ENCODE measurements at places on chromosomes 3 and 15.

- DNase-seq, result no peak
These were observed 126.8 kb downstream of the MITF start for GRCh38 chr3:69865925-69866679.

DNA sequence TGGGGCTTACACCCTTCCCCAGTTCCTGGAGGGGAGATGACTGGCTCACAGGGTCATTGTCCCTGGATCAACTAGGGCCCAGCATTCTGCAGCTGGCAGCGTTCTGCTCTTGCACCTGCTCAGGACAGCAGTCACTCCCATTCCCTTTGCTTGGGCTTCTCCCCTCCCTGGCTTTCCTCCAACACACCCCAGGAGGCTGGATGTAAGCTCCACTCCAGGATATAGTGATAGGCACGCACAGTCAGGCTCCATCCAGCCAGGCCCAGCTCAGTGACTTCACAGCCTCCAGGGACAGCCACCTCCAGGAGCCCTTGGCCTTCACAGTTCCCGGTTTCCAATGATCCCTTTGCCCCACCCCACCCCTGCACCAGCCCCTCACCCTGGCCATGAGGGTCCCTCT, 1.9 kb downstream of the SPTBN5 start:
- no peak for DNase-seq

DNA sequence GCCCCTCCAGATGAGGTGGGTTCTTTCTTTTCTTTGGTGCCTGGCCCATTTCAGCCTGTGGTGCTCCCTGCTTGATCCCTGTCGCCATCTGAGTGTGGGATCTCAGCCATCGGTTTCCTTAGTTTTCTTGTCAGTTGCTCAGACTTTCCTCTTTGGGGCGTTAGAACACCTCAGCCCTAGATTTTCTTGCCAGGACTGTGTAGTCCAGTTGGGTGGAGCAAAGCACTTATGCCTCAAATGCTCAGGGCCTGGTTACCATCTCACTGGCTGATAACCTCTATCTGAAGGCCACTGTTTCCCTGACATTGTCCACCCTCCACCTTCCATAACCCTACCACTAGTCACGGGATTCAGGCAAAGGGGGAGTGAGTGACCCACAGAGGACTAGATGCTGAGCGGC, 208.7 kb upstream of the BHLHE40 start:
- no peak for DNase-seq

DNA sequence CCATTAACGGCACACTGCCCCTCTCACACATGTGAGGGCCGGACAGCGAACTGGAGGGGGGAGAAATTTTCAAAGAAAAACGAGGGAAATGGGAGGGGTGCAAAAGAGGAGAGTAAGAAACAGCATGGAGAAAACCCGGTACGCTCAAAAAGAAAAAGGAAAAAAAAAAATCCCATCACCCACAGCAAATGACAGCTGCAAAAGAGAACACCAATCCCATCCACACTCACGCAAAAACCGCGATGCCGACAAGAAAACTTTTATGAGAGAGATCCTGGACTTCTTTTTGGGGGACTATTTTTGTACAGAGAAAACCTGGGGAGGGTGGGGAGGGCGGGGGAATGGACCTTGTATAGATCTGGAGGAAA, 1.5 kb downstream of the SOX2 start:
- no peak for DNase-seq

DNA sequence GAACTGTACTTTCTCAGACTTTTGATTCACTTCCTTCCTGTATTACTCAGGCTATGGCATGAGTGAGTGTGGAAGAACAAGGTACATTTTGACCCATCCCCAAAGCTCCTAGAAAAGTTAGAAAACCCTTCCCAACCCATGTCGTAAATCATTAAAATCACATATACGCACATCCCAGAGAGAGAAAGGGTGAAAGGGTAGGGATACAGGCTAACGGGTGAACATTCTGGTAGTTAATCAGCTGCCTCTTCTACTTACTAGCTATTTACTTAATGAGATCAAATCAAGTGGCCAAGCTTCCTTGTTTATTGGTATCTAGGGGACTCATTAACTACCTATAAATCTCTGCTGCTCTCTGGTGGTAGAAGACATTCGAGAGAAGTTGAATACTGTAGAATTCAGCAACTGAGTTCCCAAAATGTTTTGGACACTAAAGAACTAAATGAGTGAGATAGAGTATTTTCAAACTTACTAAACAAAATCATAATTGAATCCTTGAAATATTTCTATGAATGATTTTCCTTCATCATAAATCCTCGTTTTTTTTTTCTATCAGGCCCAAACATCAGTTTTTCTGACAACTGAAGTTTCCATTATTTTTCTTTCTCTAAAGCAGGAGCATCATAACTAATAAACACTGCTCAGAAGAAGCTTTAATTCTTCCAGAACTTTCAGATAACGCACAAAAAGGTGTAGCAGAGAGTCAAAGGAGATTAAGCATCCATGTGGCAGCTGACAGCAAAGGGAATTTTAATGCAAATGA, 124.2 kb downstream of the IMPG2 start:
- peak; percentile 77 for DNase-seq

- peak; percentile 66 for DNase-seq
These were observed 22.4 kb downstream of the B3GNT5 start for GRCh38 chr3:183275418-183275817.

DNA sequence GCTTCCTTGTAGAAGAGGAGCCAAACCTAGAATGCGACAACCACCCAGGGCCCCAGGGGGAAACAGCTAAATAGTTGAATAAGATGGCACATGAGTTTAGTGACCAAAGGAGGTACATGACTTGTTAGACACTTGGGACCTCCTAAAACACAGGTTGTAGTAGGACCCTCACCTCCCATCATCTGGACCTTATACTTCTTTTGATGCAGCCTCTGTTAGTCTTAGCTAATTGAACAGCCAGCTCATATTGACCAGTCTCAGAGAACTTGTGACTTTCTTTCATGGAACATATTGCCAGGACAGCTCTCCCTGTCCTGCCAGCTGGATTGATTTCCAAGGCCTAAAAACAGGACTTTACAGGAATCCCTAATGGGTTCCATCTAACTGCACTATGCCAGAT, 45.0 kb downstream of the SPSB4 start:
- DNase-seq, result no peak

DNA sequence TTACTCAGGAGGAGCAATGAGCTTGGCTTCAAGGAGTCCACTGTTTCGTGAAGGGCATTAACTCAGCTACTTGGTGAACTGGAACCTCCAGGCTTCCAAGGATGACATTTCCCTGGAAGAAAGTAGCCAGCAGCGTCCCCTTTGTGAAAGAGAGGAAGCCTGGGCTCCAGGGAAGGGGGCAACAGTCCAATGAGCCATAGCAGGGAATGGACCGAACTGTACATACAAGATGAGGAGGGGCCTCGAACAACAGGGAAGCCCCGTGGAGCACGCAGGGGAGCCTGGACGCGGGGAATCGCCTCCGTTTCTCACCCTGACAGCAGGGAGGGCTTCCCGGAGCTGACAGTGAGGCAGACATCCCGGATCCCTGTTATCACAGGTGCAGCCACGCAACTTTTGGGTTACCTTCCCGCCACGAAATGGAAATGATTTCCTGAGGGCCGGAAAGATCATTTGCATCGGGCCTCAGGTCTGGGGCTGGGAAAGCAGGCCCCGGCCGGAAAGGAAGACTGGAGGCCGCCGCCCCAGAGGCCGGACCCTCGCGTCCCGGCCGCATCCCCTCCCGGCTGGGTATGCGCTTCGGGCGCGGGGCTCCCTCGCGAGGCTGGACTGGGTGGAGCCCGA, 475 bp upstream of the SPINT1 start:
- no peak for DNase-seq

DNA sequence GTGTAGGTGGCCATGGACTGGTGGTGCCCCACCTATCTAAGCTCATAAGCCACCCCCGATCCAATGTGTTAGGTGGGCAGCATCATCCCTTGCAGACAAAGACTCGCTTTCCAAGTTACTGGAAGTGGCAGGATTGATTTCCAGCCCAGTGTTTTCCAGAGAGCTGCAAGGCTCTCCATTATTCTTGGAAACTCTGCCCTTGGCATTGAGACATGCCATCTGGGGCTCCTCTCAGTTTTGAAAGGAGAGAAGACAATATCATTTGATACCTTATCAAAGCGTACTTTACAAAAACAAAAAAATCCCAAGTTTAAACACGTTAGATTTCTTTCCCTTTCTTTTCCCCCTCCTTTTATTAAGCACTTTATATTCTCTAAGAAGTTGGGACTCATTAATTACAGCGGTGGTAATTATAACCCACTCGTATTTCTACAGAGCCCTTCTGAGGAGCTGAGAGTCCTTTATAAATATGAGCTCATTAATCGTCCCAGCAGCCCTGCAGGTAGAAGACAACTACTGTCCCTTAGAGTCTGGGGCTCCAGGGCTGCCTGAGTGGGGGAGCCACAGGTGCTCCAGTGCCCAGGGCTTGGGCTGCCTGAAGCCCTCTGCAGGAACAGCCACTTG, 226.1 kb downstream of the TLE3 start:
- no peak for DNase-seq

DNA sequence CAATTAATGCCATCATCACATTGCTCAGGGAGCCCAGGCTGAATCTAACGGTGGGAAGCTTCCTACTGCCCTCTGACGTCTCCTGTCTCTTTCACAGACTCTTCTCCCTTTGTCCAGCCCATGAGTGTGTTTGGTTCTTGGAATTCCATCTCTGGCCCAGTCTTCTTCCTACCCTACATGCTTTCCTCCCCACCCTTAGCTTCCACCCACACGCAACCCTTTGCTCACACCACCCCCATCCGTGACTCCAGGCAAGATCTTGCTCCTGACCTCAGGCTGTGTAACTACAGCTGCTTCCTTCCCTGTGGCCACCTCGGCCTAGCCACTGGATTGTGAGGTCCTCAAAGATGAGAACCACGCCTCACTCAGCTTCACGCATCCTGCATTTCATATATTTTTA, 72.3 kb upstream of the THBS1 start:
- no peak for DNase-seq

GRCh38 chr3:171807806-171808205, 2.5 kb downstream of the PLD1 start:
- DNase-seq, result no peak

GRCh38 chr15:58842713-58843396, 71.8 kb downstream of the MINDY2 start:
- DNase-seq, result no peak

DNA sequence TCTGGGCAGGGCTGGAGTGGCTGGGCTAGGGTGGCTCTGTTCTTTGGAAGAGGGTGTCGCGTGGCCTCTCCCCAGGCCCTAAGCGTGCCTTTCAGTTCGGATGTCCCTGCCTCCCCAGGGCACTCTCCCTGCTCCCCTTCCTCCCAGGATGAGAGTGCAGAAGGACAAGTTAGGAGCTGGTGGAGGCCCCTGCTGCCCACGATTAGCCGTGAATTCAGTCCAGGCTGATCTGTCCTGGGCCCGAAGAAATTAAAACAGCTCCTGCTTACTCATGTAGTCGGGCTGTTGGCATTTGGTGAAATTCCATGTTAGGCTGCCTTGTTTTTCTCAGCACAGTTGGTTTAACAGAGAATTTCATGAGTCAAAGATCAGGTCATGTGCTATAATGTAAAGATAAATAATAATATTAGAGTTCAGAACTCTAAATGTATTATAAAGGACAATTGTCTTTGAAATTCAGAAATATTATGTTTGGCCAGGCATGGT, 24.5 kb downstream of the NIPA1 start:
- DNase-seq, result peak; percentile 19

GRCh38 chr3:72041511-72041910, 256.6 kb upstream of the PROK2 start:
- DNase-seq, result peak; percentile 48

GRCh38 chr3:120418866-120419490, 31.8 kb downstream of the FSTL1 start:
- peak; percentile 52 for DNase-seq

GRCh38 chr3:42705962-42706585, 3.5 kb upstream of the HHATL start:
- DNase-seq, result no peak

DNA sequence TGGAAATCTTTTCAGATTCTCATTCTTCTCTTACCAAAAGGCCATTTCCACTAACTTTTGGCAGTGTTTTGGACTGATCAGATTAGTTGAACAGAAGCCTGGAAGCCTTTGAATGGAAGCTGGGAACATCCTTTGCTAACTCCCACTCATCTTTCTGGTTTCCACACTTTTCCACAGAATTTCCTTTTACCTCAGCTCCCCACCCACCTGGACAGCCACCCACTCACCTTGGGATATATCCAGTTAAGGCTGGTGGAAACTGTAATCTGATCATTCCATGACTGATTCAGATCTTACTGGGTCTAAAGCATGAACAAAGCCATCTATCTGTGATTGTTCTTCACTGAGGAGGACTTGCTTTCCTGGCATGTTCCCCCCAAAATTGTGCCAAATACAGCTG, 119.5 kb downstream of the CCNL1 start:
- no peak for DNase-seq

GRCh38 chr3:169914321-169914720, 2.9 kb downstream of the SAMD7 start:
- peak; percentile 12 for DNase-seq

Data from fibroblast of skin of scalp (primary cell).